ENCODE measurements at places on chromosomes 2 and 18.

DNA sequence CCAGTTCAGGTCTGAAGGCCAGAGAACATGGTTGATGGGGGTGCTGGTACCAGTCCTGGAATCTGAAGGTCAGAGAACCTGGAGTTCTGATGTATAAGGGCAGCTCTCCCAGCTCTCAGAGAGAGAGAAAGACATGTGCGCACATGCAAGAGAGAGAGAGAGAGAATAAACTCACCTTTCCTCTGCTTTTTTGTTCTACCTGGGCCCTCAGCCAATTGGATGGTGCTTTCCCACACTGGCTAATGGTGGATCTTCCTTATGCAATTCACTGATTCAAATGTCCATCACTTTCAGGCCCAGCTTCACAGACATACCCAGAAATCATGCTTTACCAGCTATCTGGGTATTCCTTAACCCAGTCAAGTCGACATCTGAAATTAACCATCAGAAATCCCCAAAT, 377.7 kb upstream of the MEX3C start:
- DNase-seq, result no peak

DNA sequence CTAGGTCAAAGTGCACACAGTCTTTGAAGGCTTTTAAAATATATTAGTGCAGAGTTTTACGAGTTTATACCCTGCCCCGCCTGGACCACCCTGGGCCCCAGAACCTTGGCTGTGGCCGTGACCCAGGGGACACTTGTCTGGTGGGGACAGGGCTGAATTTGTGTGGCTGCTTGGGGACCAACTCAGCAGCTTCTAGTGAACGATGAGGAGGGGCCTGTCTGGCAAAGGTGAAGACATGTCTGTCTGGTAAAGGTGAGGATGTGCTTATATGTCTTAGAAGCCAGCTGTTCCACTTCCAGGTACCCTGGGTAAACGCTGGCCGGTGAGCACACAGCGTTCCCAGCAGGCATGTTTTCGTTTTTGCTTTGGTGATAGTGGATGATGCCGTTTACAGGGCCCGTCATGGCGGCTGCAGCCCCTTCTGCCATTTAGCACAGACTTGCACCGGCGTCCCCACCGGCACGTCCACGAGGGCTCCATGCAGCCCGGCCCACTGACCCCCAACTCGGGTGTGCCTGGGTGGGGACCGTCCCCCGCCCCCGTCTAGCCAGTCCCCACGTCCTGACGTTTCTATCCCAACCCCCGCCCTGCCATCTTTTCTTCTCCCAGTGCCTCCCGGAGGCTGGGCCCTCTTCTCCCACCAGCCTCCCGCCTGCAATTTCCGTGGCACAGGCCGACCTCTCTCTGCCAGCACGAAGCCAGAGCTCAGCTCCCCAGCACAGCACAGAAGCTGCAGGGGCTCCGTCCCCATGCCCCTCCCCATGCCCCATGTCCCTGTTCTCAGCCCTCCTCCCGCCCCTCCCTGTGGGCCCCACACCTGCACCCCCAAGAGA, 67.8 kb downstream of the SLC66A2 start:
- no peak for DNase-seq

DNA sequence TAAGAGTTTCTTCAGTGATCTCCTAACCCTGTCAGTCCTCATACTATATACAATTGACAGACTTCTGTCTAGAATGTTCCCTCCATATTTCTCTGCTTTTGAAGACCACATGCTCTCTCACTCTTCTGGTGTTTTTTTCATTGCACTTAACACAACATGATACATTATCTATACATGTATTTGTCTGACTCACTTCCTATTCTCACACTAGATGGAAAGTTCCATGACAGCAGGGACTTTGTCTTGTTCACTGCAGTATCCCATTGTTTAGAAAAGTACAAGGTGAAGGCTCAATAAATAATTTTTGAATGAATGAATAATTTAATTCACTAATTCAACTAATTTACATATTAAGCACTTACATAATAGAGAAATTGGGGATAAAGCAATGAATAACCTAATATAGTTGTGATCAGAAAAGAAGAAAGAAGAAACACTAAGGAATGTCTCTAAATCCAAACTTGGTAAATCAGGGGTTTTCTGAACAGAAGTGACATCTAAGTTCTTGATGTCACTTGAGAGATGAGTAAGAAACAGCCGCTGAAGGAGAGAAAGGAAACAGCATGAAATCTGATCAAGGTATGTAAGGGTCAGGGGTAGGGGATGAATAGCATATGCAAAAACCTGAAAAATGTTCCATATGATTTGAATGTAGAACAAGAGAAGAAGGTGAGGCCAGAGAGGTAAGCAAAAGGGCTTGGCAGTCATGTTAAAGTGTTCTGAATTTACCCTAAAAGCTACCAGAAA, 42.4 kb downstream of the MBD2 start:
- peak; percentile 18 for DNase-seq

- DNase-seq, result peak; percentile 17
Observed at GRCh38 chr2:27591745-27592144, 8.9 kb downstream of the ZNF512 start.

GRCh38 chr2:47226132-47226922, 71.2 kb upstream of the STPG4 start:
- peak; percentile 76 for DNase-seq

DNA sequence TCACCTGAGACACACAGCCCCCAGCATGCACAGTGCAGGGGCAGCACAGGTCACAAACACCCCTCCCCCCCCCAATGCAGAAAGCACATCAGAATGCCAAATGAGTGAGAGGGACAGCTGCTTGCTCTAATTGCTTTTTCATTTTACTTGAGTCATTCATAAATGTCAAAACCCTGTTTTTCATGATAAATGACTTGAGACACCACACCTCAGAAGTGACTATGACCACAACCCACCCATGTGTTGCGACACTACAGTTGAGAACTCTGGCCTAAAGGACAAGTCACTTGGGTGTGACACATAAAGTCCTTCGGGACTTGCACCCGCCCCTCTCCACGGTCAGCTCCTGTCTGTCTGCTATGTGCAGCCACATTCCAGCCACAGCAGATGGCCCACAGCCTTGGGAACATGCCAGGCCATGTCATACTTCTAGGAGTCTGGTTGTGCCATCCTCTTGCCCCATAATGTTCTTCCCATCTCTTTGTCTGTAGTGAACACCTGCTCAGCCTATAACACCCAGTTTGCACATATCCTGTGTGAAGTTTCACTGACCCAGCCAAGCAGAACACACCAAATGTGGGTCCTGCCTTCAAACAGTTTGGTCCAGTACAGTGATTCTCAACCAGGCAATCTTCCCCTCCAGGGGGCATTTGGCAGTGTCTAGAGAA, 30.2 kb upstream of the RIOK3 start:
- DNase-seq, result peak; percentile 54

- DNase-seq, result peak; percentile 88
Observed at GRCh38 chr2:63698786-63699548, 110.2 kb downstream of the MDH1 start.

DNA sequence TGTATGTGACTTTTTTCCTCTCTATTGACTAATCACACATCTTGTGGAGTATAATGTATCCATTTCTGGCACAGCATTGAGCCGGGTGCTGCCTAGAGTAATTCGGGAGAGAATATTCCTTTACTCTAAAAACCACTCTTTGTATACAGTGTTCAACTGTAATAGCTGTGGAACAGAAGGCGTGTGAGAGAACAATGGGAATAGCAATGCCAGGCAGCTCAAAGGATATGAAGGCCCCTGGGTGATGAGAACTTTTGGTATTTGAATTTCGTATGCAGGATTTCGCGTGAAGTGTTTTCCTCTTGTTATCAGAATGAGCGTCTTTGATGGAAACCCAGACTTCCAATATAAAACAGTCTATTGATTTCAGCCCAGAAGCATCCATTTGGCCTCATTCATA, 84.6 kb upstream of the MAP3K20 start:
- no peak for DNase-seq

GRCh38 chr2:191601060-191601459, 76.9 kb upstream of the NABP1 start:
- DNase-seq, result no peak

- no peak for DNase-seq
Observed at GRCh38 chr2:74585406-74586185, 31.1 kb downstream of the DOK1 start.

DNA sequence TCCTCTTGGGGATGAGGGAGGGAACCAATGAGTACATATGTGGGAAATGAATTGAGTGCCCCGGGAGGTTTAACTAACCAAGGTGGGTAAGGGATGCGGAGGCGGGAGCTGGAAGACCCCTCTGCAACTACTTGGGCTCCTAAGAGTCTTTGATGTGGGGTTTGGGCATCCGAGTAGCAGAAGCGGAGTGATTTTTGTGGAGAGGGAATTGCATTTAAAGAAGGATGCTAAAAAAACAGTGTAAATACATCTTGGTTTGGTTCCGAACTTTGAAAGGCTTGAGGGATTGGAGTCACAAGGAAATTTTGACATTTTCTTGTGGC, 215.7 kb downstream of the MCFD2 start:
- no peak for DNase-seq

GRCh38 chr2:190202604-190203003, 117.0 kb downstream of the HIBCH start:
- DNase-seq, result no peak

DNA sequence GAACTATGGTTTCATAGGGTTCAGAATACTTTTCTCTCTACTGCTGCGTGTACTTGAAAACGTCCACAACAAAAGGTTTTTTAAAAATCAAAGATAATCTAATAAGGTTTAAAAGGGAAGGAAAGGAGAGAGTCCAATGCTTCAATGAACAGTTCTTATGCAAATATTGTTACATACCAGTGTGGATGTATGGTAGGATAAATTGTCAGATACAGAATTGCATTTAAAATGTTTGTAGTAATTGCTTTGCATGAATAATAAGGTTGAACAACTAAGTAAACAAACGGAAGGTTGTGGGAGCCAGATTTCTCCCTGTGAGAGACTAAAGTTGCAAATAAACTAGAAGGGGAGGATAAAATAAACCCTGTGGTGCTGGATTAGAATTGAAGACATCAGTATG, 53.8 kb upstream of the RBBP8 start:
- DNase-seq, result no peak

DNA sequence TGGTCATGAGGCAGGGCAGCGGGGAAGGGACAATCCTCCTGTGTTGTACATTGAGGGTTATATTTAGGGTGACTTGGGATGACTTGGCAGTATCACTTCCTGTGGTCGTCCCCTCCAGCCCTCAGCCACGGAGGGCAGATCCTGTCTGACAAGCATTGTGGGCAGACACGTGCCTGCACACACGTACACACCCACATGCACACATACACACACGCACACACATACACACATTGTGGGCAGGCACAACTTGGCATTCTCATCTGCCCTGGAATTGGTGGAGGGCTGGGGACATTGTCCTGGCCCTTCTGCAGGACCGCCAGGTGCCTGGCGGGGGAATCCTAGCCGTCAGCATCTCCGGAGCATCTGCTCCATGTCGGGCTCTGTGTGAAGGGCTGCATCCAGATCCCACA, 47.6 kb downstream of the ODC1 start:
- no peak for DNase-seq

- DNase-seq, result peak; percentile 84
Observed at GRCh38 chr2:182866461-182867406, at the start of gene FRZB. Gene FRZB, minus strand, starts transcription at chr2:182866637. Its CDS starts 85 bp downstream, at chr2:182866552.

DNA sequence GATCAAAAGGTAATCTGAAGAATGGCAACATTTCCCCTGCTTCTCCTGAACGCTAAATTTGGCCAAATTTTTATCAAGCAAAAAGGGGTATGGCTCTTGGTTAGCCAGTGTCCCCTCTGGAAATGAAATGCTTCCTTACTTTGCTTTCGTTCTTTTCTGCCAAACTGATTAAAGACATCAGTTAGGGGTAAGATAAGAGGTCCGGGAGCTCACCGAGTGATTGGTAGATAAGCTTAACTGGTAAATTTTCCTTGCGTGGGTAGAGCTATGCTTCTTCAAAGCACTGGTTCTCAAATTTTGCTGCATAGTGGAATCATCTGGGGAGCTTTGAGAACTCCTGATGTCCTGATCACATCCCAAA, 62.7 kb upstream of the MAPRE2 start:
- no peak for DNase-seq

GRCh38 chr2:9883897-9884296, 40.6 kb downstream of the TAF1B start:
- no peak for DNase-seq

GRCh38 chr2:73301636-73302035, 8.3 kb upstream of the EGR4 start:
- DNase-seq, result no peak

- peak; percentile 98 for DNase-seq
Observed at GRCh38 chr18:22564036-22564435, 146.3 kb upstream of the CTAGE1 start.

DNA sequence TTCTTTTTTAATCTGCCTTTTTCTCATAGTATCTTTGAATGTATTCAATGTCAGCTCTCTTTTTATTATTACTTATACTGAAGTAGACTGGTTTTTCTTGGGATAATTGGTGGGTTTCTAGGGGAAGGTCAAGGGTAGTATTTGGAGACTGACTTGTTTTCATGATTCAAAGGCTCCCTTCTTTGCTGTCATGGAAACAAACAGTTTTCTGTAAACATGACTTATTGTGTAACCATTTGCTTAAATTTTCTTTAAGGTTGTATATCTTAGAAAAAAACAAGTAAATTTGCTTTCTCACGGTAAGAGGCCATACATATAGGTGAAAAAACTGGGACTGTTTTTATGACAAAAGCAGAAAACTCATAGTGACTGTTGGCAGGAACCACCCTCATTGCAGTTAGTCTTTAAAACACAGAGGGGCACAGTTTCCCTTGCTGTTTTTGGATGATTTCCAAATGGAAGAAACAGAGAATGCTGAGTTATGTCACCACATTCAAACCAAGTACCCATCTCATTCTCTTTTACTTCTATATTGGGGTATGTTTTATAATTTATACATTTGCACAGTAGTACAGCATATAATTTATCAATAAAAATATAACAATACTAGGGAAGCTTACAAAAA, 5.8 kb upstream of the RDH14 start:
- no peak for DNase-seq

DNA sequence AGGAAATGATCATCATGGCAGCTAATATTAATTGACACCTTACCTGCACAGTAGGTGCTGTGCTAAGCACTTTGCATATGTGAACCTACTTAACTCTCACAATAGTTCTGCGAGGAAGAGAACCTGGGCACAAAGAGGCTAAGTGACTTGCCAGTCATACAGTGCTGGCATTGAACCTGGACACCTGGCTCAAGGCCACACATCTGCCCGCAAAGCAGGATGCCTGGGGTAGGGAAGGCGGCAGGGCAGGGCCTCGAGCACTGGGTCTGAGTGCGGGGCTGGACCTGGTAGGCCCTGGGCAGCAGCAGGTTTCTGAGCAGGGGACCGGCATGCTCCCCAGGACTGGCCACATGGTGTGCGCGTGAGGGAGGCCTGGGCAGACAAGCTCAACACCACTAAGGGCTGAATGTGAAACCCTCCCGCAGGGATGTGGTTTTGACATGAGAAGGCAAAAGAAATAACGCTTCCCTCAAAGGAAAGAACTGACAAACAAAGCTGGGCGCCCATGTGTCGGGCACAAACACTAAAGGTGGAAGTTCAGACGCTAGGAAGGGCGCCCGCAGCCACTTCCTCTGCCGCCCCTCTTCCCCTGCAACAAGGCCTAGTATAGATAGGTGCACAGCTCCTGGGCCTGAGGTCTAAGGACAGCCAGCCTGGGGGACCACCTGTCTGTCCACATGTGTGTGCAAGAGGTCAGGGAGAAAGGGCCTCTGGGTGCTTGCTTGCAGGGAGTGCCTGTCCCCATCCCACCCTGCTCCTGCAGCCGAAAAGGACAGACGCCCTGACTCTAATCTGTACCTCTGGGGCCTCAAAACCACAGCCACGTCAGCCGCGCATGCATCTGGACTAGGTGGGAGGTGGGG, 92.5 kb downstream of the ZFP36L2 start:
- DNase-seq, result no peak
